ENCODE measurements at places on chromosomes 3 and 15.

- DNase-seq = no peak
Measured at GRCh38 chr3:13012221-13012691, 61.0 kb downstream of the IQSEC1 start.

- no peak for DNase-seq
Measured at GRCh38 chr3:195907684-195907933, 742 bp downstream of the TNK2 start.

- DNase-seq = no peak
Measured at GRCh38 chr3:186653080-186653707, 12.6 kb upstream of the HRG start.

DNA sequence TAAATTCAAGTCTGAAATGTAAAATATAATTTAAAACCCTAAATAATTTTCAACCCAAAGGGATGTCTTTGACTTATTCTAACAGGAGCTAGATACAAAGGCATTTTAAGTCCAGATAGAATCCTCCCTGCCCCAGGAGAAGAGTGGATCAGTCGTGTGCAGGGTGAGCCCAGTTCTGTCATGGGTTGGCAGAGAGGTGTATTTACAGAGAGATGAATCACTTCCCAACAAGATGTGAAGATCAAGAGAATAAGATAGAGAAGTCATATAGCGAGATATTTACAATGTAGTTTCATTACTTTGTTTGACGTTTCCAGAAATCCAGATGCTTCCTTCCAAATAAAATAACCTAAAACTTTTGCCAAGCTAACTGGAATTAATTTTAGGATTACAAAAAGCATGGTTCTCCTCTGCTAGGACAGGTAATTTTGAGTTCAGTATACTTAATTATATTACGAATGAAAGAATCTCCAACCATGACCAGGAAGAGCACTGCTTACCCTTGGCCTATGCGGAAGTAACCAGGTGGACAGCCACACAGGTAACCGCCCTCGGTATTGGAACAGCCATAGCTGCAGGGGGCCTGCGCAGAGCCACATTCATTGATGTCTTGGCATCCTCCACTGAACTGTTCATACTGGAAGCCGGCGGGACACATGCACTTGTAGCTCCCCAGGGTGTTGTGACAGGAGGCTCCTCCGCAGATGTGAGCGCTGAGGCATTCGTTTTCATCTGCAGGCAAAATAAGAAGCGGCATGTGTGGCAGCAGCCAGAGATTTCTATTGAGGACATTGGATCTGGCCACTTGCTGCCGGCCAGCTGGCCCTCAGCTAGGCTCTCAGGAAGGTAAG lies 84.0 kb downstream of the DUT start:
- DNase-seq = no peak

DNA sequence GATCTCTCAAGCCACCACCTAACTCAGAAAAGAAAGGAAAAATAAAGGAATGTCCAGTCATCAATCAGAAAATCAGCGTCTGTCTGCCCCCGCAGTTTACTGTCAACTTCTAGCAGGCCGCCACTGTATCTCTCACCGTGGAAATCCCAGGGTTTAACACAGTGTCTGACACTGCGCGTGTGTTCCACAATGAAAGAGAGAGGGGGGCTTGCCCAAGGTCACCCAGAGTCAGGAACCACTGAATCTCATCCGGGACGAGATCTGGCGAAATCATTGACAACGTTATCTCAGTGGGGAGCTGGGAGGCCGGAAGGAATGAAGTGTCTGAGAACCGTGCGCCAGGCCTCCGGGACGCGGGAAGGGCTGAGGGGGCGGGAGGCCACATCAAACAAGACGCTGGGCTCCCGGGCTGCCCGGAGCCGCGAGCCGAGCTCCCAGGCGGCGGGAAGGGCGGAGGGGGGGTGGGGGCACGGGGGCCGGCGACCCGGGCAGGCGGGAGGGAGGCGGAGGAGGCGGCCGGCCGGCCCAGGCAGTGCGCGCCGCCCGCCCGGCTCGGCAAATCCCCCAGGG lies 2.2 kb upstream of the HES1 start:
- DNase-seq = no peak

DNA sequence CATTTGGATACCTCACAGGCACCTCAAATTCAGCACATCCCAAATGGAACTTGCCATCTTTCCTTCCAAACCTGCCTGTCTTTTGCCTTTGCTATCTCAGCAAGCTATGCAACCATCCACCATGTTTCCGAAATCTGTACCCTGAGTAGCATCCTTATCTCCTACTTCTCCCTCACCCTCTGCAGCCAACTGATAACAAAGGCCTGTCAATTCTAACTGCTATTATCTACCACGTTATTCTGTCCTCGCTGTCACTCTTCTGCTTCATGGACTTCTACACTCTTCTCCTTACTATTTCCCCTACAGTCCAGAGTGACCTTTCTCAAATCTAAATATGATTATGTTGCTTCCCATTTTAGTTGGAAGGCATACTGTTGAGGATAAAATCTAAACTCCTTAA lies 25.5 kb upstream of the TAFA4 start:
- DNase-seq = no peak

GRCh38 chr15:72227192-72227586 lies 3.8 kb downstream of the PKM start:
- peak; percentile 87 for DNase-seq

- DNase-seq = no peak
Measured at GRCh38 chr15:39704689-39705088, 78.0 kb downstream of the FSIP1 start.

DNA sequence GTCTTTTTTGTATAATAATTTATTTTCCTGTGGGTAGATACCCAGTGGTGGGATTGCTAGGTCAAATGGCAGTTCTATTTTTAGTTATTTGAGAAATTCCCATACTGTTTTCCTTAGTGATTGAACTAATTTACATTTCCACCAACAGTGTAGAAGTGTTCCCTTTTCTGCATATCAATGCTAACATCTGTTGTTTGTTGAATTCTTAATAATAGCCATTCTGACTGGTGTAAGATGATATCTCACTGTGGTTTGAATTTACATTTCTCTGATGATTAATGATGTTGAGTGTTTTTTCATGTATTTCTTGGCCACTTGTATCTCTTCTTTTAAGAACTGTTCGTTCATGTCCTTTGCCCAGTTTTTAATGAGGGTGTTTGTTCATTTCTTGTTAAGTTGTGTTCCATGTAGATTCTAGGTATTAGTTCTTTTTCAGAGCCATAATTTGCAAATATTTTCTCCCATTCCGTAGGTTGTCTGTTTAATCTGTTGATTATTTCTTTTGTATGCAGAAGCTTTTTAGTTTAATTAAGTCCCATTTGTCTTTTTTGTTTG lies 713.3 kb upstream of the EPHA6 start:
- DNase-seq = no peak

GRCh38 chr15:60004846-60005351 lies 788 bp downstream of the FOXB1 start:
- DNase-seq = no peak

DNA sequence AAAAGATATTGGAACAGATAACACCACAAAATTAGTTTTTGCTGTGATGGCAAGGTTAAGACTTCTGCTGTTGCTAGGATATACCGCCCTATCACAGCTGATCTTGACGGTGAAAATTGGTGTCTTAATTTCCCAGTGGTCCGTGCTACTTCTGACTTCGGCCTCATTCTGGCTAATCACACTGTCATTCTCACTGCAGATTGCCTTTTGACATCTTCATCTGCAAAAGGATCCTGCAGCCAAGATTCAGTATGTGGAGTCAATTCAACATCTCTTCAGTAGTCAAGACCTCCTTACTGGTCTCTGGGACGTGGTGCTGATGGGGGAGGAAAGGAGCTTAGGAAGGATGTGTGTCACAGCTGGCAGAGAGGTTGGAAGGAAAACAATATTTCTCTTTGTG lies 438.6 kb downstream of the WDR72 start:
- DNase-seq = no peak

DNA sequence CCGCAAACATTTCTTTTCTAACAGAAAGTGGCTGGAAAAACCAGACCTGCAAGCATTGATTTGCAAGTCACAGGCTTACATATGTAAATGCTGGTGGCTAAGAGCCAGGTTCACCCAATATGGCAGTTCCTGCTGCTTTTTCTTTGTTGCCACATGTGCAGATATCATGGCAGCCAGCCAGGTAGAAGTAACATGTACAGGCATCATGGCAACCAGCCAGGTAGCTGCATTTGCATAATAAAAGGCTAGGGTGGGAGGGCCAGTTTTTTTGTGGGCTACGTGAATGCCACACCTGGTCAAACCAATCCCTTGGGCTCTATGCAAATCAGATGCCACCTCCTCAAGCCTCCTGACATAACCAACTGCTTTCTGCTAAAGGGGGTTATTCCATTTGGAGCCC lies 2.8 kb upstream of the SMCO1 start:
- no peak for DNase-seq

- DNase-seq = no peak
Measured at GRCh38 chr3:194312743-194313281, 38.3 kb downstream of the CPN2 start.

DNA sequence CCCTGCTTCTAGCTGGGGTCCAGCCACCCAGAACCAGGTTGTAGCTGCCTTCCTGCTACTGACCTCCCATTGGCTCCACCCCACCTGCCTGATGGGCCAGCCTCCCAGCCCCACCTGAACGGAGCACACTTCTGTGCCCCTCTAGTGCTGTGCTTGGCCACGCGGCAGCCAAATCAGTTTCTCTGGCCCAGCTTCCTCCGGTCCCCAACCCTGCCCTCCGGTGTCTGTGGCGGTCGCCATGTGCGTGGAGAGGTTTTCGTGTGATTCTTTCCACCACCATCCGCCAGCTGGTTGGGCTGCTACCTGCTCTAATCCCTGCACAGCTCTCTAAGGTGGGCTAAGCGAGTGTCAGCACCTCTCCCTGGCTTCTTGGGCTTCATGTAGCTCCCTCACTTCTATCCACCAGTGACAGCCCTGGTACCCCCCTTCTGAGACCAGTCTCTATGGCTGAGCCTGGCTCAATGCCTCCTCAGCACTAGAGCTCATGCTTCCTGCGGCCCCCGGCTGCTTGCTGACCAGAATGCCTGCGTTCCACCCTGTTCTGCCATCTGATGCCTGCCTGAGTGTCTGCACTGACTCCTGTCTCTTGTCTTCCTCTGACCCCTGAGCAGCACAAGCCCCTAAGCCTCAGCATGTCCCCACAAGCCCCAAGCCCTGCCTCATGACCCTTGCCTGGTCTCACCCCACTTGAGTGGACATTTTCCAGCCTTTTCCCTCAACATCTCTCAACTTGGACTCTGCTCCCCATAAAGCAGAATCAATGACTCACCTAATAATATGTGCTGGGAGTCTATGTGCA lies 23.2 kb upstream of the MAGEF1 start:
- no peak for DNase-seq

DNA sequence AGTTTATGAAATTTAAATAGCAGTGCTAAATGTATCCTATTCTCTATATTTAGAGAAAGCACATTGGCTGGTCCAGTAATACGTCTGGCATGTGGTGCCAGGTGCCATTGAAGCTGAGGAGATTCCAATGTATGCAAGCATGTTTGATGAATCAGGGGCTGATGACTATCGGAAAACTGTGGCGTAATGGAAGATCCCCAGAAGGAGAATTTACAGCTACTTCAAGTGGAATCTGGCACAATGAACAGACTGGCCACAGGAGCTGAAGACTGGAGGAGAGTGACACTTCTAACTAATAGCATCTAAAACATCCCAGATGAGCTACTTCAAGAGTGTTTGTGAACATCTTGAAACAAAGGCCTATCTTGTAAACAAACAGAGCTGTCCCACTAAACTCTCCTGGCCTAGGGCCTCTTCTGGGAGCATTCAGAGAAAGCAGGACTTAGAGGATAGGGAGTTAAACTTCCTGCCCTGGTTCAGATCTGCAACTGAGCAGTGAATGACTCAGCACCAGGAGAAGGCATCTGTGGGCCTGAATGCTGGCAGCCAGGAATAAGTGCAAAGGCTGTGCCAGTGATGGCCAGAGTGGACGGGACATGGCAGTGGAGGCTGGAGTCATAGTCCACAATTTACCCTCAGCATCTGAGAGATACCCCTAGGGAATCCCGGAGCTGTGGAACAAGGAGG lies 15.2 kb upstream of the ACTC1 start:
- peak; percentile 40 for DNase-seq

DNA sequence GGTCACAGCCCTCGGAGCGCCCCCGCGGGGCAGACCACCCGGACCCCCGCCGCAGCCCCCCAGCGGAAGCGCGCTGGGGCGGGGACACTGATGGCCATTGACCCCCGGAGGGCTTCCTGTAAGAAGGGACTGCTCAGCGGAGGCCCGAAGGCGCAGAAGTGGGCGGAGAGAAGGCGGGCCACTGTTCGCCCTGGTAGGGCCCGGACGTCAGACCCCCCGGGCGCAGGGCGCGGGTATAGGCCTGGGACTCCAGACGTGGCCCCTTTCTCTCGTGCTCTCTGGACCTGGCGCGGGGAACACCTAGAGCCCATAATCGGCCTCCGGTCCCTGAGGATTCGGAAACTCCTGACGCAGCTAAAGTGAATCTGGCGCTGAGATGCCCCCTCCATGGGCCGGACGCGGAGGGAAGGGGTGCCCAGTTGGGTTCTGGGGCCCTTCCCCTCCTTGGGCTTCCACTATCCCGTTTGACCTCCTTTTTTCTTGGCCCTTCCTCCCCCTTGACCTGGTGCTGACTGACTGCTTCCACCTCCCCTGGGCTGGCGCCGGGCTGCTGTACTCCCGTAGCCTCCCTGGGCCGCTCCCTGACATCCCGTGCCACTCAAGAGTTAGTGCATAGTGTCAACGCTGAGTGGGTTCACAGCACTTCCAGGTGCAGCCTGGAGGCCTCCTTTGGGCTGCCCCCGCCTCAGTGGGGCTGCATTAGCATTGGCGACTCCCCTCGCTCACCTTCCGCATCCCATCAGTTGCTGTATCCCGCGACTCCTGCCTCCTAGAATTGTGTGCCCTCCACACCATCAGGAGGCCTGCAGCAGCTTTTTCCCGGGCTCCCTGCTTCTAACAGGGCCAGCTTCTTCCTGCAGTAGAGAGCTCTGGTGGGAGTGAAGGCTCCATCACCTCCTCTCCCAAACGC lies 694 bp downstream of the ABTB1 start:
- no peak for DNase-seq

DNA sequence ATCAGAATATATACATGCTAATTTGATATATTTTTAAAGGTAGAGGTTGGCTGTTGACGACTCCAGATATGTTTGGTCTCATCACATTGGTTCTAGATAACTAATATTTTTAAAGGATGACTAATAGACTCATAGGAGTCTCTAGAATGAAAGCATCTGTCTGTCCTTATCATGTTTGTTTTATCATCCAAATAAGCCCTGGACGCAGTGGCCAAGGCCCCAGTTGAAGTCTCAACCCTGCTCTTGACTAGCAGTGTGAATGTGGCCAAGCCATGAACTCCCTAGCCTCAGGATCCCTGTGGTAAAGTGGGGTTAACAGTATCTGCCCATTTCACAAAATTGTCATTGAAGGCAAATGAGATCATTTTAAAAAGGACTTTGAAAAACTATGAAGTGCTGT lies 53.6 kb downstream of the ABHD2 start:
- DNase-seq = no peak

GRCh38 chr15:80461356-80462095 lies 57.3 kb downstream of the ARNT2 start:
- DNase-seq = no peak

GRCh38 chr3:133474251-133474801 lies 74.5 kb downstream of the BFSP2 start:
- DNase-seq = no peak

GRCh38 chr3:5390936-5391625 lies 203.6 kb downstream of the EDEM1 start:
- no peak for DNase-seq
